Activated CD4-positive, alpha-beta T cell treated with anti-CD3 and anti-CD28 coated beads, Interleukin-2, amount 10 ng/mL, durations not matched to agents 7 days and 5 days (primary cell): ENCODE measurements at places on chromosomes 2 and 18.

DNA sequence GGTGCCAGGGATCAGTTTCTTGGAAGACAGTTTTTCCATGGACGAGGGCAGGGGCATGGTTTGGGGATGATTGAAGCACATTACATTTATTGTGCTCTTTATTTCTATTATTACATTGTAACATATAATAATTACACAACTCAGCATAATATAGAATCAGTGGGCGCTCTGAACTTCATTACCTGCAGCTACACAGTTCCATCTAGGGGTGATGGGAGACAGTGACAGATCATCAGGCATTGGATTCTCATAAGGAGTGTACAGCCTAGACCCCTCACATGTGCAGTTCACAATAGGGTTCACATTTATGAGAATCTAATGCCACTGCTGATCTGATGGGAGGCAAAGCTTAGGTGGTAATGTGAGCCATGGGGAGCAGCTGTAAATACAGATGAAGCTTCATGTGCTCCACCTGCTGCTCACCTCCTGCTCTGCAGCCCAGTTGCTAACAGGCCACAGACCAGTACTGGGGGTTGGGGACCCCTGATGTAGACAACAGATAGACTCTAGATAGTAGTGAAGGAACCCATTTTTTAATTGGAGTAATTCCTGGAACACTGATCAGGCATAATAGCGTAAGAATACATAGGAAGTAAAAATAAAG is 41.5 kb upstream of the MC4R start:
- no peak for DNase-seq

DNA sequence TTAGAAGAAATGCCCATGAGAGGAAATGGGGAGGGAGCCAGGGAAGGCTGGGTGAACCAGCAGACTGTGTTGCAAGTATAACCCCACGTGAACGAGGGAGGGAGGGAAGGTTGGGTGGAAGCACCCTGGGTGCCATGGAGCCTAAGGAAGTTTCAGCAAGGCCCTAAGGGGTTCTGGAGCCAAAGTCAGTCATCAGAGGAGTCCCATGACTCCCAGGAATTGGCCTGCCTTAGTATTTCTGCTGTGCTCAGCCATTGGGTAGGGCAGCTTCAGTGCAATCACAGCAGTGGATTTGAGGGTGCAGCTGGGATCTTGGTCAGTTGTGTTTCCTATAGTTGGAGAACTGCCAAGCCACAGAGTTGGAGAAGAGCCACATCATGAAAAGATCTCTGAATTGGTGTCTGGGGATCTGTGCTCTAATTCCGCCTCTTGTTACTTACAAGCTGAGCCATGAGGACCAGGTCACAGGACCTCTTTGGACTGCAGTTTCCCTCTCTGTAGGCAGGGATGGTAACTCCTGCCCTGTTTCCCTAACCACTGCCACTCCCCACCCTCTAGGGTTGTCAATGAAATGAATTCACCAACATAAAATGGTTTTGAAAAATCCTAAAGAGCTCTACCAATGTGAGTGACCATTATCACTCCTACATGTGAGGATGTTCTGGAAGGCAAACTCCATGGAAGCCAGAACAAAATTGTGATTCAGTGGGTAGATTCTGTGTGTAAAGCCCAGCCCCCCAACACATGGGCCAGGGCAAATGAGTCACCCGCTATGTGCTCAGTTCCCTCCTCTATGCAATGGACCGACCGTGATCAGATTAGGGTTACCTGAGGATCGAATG is 108.9 kb downstream of the CLIP4 start:
- DNase-seq = no peak

GRCh38 chr2:195824478-195824877 is 167.5 kb downstream of the SLC39A10 start:
- DNase-seq = no peak

DNA sequence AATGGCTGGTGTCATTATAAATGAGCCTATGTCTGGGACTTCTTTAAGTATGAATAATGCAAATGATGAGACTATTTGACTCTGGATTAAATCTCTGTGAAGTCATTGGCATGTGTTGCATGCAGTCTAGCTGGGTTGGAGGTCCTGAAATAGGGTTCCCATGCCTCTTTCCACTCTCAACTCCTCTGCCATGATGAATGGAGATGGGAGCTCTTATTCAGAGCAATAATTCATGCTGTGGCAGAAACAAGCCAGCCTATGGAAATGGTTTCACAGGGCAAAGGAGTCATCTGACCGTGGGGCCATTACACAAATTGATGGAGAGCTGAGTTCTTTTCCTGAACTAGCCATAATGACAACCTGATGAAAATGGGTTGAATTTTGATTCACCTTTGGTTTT is 15.5 kb upstream of the CCDC195 start:
- DNase-seq = no peak

- no peak for DNase-seq
Observed at GRCh38 chr2:200193791-200194190, 112.7 kb upstream of the SPATS2L start.

DNA sequence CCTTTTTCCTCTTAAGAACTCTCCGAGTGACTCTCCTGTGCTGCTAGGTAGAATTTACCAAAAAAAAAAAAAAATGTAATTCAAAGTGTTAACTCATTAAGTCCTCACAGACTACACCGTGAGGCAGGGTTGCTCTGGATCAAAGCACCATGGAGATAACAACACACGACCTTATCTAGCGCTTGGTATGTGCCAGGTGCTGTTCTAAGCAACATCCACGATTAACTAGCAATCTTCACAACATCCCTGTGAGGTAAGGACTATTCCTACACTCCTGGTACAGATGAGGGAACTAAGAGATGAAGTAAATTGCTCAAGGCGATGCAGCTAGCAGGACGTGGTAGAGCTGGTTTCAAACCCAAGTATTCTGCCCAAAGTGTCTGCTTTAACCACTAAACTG is 1.8 kb downstream of the MOGAT1 start:
- no peak for DNase-seq

GRCh38 chr18:72114801-72115594 is 429.1 kb downstream of the CBLN2 start:
- DNase-seq = no peak

DNA sequence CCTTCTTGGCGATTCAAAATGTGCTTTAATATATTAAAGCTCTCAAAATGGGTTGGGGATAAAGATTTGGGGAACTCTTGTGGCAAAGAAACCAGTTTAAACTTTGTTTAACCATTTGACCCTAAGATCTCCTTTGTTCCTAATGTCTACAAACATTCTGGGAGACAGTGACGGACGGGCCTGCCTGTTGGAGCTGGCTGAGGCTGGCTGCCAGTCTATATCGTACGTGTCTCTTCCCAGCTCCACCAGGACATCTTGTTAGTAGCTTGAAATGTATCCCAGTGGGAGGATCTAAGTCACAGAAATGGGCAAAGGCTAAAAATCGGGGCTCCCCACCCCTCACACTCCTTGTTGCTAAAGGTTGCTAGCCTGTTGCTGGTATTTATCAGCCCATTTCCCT is 30.7 kb downstream of the ZNF532 start:
- no peak for DNase-seq

GRCh38 chr2:217990791-217991465 is 11.9 kb downstream of the TNS1 start:
- DNase-seq = no peak

DNA sequence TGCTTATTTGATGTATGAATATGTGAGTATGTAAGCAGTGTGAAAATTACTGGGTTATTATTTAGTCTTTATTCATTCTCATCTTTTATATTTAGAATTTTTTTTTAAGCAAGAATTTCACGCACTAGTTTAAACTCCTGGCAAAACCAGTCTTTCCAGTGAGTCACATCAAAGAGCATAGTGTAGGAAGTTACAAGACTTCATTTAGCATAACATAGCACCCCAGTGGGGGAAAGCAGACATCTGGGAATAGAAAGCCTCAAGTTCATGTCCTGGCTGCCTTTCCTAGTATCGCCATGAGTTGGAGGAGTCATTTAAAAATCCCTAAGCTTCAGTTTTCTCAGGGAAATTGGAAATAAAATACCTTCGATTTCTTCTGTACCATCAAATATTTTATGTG is 408.3 kb downstream of the NUP35 start:
- DNase-seq = no peak

- no peak for DNase-seq
Observed at GRCh38 chr2:16939771-16940170, 274.1 kb upstream of the CYRIA start.

DNA sequence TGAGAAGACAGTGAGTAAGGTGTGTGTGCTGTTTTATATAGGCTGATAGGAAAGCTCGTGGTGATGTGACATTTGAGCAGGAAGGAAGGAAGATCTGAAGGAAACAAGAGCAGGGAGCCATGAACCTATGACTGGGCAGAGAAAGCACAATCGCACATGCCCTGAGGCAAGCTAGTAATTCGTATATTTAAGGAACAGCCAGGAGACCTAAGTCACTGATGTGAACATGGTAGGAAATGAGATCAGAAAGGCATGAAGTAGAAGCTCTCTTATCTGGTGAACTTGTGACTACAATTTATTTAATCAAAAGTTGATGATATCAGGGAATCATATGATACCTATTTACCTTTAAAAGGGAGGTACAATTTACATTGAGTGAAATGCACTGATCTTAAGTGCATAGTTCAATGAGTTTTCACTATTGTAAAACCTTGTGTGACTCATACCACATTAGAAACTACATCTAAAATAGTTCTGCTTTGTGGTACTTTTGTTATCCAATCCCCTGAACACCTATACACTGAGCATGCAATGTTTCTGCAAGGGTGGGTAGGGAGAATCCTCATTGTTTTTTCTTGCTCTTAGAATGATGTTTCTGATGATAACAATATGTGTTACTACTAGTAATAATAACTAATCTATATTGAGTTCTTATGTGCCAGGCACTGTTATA is 67.5 kb downstream of the GALNT13 start:
- DNase-seq = no peak

DNA sequence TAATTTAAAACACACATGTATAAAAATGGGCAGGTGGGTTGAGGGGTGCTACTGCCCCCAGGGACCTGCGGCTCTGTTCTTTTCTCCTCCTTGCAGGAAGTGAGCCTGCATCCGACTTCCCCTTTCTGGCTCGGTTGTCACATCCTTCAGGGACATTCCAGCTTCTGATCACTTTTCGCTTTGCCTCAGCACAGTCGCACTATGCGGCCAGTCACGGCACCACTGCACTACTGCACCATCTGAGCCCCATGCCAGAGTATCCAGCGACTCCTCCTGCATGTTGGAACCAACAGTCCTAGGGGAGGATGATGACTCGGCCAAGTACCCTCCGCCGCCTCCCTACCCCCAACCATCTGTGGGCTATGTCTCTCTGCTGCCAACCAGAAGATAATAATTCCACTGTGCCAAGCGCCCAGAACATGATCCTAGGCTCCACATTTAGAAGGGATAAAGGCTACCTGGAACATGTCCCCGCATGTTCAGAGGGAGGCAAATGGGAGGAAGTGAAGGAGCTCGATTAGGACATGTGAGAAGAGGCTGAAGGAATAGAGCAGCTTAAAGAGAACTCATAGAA is 17.6 kb downstream of the CDC42EP3 start:
- DNase-seq = no peak

- peak; percentile 59 for DNase-seq
Observed at GRCh38 chr2:113080134-113080533, 12.4 kb downstream of the IL1F10 start.

DNA sequence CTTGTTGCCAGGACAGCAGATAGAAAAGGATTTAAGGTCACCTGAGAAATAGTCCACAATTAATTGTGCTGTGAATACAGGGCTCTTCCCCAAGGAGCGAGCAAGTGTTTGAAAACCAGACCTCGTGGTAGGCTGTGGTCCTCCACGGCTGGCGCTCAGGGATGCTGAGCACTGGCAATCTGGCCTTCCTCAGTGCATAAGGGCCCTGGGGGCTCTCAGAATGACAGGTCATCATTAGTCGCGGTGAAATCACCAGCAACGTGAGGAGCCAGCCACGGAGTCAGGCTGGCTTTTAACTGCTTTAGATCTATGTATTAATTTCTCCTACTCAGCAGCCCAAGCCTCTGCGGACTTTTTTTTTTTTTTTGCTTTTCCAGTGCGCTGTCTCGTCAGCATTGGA is 148.5 kb downstream of the FHOD3 start:
- no peak for DNase-seq

DNA sequence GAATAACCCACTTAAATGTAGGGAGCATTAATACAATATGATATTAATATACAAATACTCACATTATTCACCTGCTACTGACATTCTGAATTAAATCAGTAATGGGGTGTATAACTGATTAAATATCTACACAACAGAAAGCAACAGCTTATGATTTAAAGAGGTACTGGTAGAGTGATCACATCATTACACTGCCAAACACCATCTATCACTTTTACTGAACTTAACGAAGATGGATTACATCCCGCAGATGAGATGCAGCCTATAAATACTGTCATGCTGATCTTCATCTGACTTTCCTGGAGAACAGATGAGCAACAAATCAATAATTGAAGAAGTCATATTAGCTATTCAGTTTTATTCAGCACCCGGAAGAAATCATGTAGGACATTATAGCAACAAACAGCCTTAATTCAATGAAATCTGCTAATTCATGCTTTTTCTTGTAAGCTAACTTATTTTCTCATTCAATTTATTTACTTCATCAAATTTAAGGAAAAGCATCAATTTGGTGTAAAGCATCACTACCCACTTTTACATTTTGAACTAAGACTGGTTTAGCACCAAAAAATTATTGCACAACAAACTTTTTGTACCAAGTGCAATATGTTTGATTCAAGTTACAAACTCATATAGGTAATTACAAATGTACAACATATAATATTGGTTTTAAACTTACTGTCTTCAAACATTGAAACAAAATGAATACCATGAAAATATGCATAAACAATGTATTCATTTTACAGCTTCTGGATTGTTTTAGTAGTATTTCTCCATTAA is 1509.0 kb downstream of the LRP1B start:
- DNase-seq = no peak

GRCh38 chr2:187475499-187476248 is 27.6 kb upstream of the CALCRL start:
- DNase-seq = no peak

- DNase-seq = no peak
Observed at GRCh38 chr2:216170076-216170763, 61.1 kb downstream of the XRCC5 start.

DNA sequence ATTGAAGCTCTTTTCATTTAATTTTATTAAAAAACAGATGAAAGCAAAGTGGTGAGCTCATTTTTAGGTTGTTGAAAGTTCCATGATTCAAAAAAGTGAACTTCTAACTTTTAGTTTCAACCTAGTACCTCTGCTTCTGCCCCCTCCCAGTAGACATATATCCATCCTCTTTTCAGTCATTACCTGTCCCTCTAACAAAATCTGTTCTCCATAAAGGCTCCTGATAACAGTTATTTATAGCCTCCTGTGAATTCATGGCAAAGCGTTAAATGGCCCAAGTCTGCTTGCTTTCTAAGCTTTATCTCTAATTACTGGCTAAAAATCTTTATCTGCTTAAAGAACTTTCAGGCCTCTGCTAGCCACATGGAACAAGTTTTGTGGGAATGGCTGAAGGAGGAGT is 148.1 kb downstream of the TTC27 start:
- DNase-seq = no peak

GRCh38 chr2:28325173-28325566 is 67.5 kb upstream of the FOSL2 start:
- no peak for DNase-seq
